ENCODE measurements at places on chromosomes 11 and 22.

DNA sequence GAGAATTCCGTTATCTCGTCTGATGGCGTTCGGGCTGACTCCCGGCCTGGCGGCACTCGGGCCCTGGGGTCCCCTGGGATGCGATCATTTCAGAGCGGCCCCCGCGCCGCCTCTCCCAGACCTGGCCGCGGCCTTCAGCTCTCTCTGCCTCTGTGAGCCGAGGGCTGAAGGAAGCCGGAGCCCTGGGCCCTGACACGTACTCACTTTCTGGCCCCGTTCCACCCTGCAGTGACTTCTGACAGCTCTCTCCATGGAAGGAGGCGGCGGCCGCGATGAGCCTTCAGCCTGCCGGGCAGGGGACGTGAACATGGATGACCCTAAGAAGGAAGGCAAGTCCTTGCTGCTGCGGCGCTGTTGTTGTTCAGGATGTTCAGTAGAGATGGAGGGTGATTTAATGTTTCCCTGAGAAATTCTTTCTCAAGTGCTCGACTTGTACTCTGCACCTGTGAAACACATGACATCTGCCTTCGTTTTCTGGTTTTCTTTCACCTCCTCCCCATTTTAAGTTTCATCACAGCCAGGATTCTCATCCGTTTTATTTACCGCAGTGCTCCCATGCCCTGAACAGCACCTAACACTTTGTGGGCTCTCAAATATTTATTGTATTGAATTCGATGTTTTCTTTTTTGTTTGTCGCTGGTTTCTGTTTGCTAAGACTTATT lies 612 bp downstream of the GTSE1 start:
- DNase-seq, result peak; percentile 13

GRCh38 chr11:130947481-130947880 lies 31.2 kb upstream of the SNX19 start:
- no peak for DNase-seq

- DNase-seq, result no peak
Measured at GRCh38 chr22:45642986-45643385, 28.6 kb upstream of the ATXN10 start.

DNA sequence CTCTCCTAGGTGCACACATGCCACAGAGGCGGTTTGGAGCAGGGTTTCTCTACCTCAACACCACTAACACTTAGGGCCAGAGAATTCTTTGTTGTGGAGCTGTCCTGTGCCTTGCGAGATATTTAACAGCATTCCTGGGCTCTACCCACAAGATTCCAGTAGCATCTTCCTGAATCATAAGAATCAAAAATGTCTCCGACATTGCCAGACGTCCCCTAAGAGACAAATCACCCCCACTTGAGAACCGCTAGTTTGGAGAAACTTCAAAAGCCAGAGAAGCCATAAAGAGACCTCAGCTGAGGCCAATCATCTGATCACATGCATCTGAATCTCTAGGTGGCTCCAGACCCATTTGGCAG lies 16.1 kb downstream of the MFNG start:
- DNase-seq, result no peak

- no peak for DNase-seq
Measured at GRCh38 chr11:61359516-61359915, 2.2 kb downstream of the CYB561A3 start.
